Progenitor cell of endocrine pancreas (in vitro differentiated cells): ENCODE measurements at places on chromosomes 2 and 18. TPM values are rescaled to one million over a fixed set of nuclear protein-coding genes. Genes with fewer than 3 reads are reported as not detected.

DNA sequence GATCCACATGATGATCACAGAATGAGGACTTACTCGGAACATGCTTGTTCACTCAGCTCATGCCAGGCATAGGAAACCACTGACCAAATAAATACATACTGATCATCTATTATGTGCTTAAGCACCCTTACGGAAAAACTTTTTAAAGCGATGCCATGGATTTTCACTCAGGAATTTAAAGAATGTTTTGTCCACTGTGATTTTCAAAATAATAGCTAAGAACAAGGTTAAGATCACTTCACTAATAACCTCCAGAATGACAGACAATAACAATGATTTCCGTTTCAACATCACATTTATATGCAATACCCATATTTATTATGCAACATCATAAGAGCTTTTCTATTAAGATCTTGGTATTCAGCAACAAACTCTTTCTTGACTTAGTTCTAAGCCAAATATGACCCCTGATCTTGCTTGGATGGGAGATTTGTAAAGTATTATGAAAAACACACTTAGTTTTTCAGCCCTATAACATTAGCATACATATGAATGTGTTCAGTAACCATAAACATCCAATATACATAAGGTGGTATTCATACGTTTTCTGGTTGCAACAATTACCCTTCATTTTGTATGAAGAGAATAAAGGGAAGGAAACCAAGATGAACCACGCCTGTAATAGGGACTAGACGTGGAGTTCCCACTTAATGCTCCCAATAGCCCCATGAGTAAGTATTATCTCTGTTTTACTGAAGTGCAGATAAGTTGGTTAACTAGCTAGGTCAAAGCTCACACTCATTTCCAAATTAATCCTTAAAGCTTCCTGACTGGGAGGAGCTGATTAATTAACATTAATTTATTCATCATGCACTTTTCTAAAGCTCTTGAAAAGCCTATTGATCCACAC, 1.9 kb downstream of the CD302 start:
- no peak overlapping the region for H3K27ac ChIP-seq
- no peak for DNase-seq
- peaks cover 33% of the 10 kb centered on the region for H3K27me3 ChIP-seq
- H3K36me3 ChIP-seq, result no peaks in the 10 kb centered on the region
- peaks cover 19% of the 10 kb centered on the region for H3K4me1 ChIP-seq

DNA sequence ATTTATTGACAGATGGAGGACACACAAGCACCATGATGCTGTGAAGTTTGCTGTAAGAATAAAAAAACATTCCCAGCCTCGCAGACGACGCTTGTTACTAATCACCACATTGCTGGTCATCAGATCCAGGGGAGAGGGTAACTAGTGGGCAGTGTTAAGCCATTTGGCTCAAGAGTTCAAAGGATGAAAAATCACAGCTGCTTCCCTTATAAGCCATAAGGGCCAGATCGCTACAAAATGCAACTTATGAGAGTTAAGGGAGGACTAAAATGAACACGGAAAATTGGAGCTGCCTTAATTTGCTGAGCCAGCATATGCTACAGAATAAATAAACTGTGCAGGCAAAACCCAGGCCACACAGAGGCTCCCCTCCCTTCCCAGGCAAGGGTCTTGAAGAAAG, 522.6 kb downstream of the TDRD15 start:
- H3K36me3 ChIP-seq, result no peaks in the 10 kb centered on the region
- no peak for DNase-seq
- no peak overlapping the region for H3K27ac ChIP-seq
- peaks cover 8% of the 10 kb centered on the region for H3K27me3 ChIP-seq
- peaks cover 11% of the 10 kb centered on the region for H3K4me1 ChIP-seq

GRCh38 chr18:8380926-8381325, 228.3 kb upstream of the RAB12 start:
- H3K4me1 ChIP-seq, result no peaks in the 10 kb centered on the region
- no peak overlapping the region for H3K27ac ChIP-seq
- H3K27me3 ChIP-seq, result no peaks in the 10 kb centered on the region
- H3K36me3 ChIP-seq, result peaks cover 6% of the 10 kb centered on the region
- DNase-seq, result no peak
- no peak overlapping the region for H3K4me3 ChIP-seq

Gene SF3B6
- 93.3 and 101 TPM in 2 replicates for total RNA-seq

DNA sequence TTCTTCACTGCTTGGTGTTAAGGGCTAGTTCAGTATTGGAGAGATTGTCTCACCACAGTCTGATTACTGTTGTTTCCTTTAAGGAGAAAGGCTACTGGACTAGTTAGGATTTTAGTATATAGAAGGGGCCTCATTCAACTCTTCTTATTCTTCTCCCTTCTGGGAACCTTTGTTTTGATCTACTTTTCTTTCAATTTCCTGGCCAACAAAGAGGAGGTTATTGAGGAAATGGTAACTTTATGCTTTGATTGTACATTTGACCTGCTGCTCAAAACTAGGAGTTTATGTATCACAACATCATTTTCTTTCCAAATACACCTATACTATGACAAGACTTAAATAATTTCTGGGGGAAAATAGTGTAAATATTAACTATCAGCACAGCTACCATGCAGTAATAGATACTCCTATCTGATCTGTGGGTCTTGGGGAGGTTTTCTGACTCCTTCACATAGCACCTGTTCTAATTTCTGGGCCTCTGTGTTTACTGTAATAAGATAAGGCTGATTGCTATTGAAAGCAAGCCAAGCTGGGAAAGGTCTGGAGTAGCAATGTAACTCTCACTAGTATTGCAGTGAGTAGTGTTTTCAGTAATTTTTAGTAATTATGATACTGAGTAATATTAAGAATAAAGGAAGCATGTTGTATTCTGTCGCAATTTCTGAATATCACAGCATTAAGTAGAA, 395.3 kb downstream of the NUP35 start:
- H3K4me1 ChIP-seq, result peaks cover 7% of the 10 kb centered on the region
- H3K36me3 ChIP-seq, result no peaks in the 10 kb centered on the region
- H3K4me3 ChIP-seq, result no peak overlapping the region
- H3K27ac ChIP-seq, result no peak overlapping the region

DNA sequence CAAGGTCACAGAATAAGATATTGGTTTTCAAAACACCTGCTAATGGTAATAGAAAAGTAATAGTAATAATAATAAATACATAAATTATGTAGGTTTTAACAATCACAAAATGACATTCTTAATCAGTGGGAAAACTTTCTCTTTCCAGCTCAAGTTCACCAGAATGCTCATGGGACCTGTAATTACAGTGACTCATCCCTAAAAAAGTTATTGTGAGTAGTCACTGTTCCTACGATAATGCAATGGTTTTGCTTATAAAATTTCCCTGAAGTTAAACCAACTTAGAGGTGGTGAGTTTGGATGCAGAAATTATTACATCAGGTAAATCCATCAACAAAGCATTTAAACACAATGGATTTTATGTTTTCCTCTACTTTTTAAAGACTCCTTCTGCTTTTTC, 502.3 kb downstream of the PID1 start:
- no peak for DNase-seq
- no peaks in the 10 kb centered on the region for H3K36me3 ChIP-seq
- H3K4me1 ChIP-seq, result no peaks in the 10 kb centered on the region
- H3K27ac ChIP-seq, result no peak overlapping the region
- H3K4me3 ChIP-seq, result no peak overlapping the region

Gene RNU2-63P
- 2.8 TPM in 1 of 2 replicates, not detected in the other for total RNA-seq

GRCh38 chr2:238771218-238771617, 76.7 kb upstream of the TWIST2 start:
- DNase-seq, result no peak
- no peaks in the 10 kb centered on the region for H3K36me3 ChIP-seq
- peaks cover 57% of the 10 kb centered on the region for H3K27me3 ChIP-seq
- peaks cover 27% of the 10 kb centered on the region for H3K4me1 ChIP-seq

Gene MPP4
- total RNA-seq, result 0.22 TPM in 1 of 2 replicates, not detected in the other

DNA sequence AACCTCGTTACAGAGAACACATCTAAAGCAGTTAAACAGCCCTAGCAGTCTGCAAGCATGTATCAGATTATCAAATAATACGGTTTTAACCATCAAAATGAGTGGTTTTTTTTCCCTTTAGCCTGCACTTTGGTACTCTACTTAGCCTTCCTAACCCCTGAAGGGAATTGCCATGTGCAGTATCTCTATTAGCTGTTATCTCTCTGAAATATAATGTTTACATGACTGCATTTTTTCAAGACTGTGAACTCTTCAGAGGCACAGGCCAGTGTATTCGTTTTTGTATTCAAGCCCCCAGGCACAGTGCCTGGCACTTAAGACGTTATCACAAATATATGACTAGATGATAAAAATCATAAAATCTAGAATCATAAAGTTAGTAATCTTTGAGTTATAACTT, 509.5 kb downstream of the PARD3B start:
- no peaks in the 10 kb centered on the region for H3K27me3 ChIP-seq
- no peak overlapping the region for H3K27ac ChIP-seq
- peaks cover 9% of the 10 kb centered on the region for H3K36me3 ChIP-seq
- H3K4me1 ChIP-seq, result peaks cover 4% of the 10 kb centered on the region
- DNase-seq, result no peak
- H3K4me3 ChIP-seq, result no peak overlapping the region

GRCh38 chr2:705971-706511, 28.8 kb upstream of the TMEM18 start:
- no peak overlapping the region for H3K4me3 ChIP-seq
- DNase-seq, result no peak
- H3K4me1 ChIP-seq, result peaks cover 7% of the 10 kb centered on the region
- H3K27ac ChIP-seq, result no peak overlapping the region
- H3K27me3 ChIP-seq, result peaks cover 17% of the 10 kb centered on the region

Gene ATIC
- total RNA-seq, result 145 and 148 TPM in 2 replicates

DNA sequence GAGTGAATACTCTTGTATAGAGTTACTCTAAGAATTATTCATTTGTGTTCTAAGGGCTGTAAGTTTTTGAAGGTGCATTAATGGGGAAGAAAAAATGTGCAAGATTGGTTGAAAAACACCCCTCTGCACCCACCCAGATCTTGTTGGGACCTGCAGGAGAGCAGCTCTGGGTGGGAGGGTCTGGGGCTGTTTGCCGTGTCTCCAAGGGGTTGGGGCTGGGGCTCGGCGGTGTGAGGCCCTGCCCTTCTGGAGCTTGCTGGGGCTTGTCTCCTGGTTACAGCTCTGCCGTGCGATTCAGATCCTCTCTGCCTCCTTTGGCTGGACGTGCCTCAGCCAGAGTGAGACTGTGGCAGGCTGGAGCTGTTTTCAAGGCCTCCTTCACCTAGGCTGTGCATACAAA, 26.1 kb downstream of the IGFBP2 start:
- no peaks in the 10 kb centered on the region for H3K27me3 ChIP-seq
- peaks cover 22% of the 10 kb centered on the region for H3K4me1 ChIP-seq
- peak overlapping the region; percentile 80 for H3K27ac ChIP-seq
- peaks cover 14% of the 10 kb centered on the region for H3K36me3 ChIP-seq
- H3K4me3 ChIP-seq, result no peak overlapping the region
- no peak for DNase-seq

DNA sequence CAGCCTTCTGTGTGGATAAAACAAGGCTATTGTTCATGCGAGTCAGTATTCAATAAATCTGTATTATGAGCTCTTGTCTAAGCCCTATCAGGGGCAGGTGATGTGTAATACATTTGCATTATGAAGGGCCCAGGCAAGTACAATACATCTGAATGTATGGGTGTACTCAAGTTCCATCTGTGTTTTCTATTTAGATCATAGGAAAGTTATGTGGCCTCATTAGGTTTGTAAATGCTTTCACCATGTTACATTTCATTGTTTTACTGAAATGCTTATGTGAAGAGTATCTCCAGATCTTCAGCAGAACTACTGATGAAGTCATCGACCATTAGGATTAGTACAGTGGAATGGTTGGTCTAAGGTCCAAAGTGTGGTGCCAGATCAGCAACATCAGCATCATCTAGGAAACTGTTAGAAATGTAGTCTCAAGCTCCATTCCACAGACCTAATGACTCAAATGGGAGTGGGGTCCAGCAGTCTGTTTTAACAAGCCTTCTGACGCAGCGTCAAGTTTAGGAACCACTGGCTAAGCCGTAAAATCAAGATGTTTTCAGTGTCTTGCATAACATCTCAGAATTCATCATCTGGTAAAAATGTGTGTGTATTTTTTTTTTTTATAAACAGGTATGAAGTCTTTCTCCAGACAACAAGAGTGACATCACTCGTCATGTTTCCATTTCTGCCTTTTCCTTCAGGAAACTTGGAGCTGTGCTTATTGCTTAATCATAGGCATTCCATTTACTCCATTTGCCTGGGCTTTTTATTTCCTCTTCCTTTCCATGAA, 80.5 kb downstream of the LYPD6 start:
- no peak overlapping the region for H3K4me3 ChIP-seq
- peak overlapping the region; percentile 62 for H3K27ac ChIP-seq
- DNase-seq, result no peak
- peaks cover 26% of the 10 kb centered on the region for H3K36me3 ChIP-seq
- H3K4me1 ChIP-seq, result peaks cover 12% of the 10 kb centered on the region

Gene SERPINB13
- not detected in 2 replicates for total RNA-seq

DNA sequence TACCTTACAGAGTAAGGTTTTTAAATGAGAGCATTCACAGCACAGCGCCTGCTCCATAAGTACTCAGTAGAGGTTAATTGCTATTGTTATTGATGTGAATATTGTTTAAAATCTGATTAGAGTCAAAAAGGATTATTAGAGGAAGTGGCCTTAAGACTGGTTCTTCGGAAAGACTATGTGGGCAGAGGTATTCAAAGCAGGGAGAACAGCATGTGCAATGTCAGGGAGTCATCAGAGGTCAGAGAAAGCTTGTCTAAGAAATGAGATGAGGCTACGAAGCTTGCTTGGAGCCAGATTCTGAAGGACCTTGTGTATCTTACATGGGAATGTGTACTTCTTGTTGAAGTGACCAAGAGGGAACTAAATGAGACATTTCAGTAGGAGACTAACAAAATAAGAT, 49.8 kb downstream of the PMS1 start:
- no peaks in the 10 kb centered on the region for H3K27me3 ChIP-seq
- DNase-seq, result no peak
- H3K36me3 ChIP-seq, result peaks cover 9% of the 10 kb centered on the region

- no peak for DNase-seq
- no peaks in the 10 kb centered on the region for H3K27me3 ChIP-seq
These were observed 48.8 kb downstream of the ERBB4 start for GRCh38 chr2:212489719-212490346.

DNA sequence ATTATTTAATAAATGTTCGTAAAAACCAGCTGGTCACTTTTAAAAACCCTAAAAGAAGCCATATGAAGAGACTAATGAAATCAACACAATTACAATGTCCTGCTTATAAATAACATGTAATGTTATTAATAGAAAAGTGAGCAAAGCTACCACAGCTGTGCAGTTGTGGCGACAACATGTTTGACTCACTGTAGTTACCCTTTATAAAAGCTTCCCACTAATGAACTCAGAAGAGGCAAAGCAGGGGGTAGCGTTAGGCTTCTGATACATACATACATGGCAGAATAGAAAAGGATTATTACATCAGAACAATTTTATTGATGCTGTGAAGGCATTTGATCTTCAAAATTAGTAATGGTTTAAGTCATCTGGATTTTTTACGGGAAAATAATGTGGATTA, 219.7 kb downstream of the SLC4A10 start:
- H3K4me3 ChIP-seq, result no peak overlapping the region
- no peaks in the 10 kb centered on the region for H3K36me3 ChIP-seq
- peaks cover 87% of the 10 kb centered on the region for H3K27me3 ChIP-seq
- no peak overlapping the region for H3K27ac ChIP-seq
- no peak for DNase-seq
